ENCODE measurements at places on chromosomes 16 and 17.
A peak's percentile ranks its signal among the peaks of the same experiment; 100 is the strongest.

DNA sequence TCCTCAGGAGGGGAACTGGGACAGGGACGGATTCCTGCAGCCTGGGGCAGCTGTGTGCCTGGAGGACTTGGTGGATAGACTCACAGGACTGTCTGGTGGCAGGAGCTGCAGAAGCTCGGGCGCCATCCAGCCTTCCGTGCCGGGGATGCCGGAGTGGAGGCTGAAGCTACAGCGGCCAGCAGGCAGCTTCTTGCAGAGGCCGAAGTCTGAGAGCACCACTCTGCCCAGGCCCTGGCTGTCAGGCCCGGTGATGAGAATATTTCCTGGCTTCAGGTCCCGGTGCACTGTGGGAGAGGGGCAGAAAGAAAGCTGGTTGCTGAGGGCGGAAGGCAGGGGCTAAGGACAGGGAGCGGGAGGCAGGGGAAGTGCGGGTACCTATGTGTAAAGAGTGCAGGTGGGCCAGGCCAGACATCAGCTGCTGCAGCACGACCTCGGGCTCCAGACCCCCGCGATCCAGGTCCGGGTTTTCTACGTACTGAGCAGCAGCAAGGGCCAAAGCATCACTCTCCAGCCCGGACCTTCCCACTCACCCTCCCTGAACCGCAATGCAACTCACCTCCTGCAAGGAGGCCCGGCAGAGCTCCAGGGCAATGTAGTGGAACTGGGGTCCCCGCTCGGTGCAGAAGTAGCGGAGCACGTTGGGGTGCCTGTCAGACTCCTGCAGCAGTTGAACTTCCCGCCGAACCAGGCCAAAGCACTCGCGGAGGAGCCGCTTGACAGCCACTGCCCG is 16.1 kb downstream of the PLK1 start:
- no peak for DNase-seq

- no peak for DNase-seq
Measured at GRCh38 chr17:59746849-59747445, 39.5 kb downstream of the VMP1 start.

GRCh38 chr16:55756963-55757362 is 75.9 kb downstream of the CES1 start:
- no peak for DNase-seq

- no peak for DNase-seq
Measured at GRCh38 chr17:59424331-59424730, 92.9 kb downstream of the YPEL2 start.

DNA sequence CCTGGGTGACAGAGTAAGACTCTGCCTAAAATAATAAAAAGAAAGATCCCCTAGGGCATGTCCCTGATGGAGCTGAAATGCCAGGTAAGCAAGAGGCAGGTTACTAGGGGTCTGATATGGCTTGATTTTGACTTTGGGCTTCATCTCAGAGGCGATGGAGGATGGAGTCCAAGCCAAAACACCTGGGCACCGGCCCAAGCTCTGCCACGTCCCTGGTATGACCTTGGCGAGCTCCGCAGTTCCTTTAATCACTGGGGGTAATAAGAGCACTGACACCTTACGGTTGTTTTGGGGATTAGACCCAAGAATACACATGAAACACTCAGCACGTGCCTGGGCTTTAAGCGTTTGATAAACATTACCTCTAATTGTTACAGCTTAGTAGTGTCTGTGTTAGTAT is 350.8 kb upstream of the HSBP1 start:
- no peak for DNase-seq

DNA sequence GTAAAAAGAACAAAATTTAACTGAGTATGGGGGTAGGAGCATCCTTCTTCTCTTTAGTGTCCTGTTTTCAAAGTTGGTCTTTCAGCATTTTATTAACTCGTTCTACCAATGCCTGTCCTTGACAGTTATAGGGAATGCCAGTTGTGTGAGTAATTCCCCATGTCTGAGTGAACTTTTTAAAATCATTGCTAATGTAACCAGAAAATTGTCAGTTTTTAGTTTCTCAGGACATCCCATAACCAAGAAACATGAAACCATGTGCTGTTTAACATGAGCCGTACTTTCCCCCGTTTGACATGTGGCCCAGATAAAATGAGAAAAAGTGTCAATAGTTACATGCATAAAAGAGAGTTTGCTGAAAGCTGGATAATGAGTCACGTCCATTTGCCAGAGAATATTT is 71.4 kb upstream of the ARL4D start:
- DNase-seq, result no peak

DNA sequence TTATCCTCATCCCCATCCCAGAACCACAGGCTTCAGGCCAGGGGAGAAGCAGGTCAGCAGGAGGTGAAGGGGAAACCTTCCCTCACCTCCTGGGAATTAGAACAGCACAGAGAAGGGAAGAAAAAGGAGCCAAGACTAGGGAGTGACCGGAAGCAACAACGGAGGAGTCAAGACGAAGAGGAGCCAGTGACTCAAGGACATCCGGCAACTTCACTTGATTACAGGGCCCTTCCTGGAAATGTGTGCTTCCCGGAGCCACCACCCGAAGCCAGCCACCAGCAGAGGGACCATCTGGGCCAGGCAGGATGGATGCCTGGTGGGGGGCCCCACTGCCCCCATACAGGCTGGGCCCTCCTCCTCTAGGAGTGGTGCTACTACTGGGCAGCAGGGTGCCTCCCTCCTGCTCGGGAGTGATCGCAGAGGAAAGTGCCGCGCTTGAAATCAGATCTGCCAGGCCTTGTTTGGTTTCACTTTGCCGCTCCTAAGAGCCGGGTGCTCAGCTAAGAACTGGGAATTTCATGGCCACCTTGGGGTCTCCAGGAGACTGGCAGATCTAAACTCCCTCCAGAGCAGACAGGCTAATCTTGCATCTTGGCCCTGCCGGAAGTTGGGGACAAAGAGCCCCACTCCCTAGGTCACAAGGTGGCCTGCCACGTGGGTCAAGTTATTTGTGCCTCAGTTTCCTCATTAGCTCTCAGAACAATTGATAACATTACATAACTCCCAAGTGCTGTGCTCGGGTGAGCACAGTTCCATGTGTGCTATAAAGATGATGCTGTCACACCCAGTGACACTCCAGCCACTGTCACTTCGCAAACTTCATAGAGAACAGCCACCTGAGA is 6.6 kb downstream of the CDC42EP4 start:
- peak; percentile 80 for DNase-seq

DNA sequence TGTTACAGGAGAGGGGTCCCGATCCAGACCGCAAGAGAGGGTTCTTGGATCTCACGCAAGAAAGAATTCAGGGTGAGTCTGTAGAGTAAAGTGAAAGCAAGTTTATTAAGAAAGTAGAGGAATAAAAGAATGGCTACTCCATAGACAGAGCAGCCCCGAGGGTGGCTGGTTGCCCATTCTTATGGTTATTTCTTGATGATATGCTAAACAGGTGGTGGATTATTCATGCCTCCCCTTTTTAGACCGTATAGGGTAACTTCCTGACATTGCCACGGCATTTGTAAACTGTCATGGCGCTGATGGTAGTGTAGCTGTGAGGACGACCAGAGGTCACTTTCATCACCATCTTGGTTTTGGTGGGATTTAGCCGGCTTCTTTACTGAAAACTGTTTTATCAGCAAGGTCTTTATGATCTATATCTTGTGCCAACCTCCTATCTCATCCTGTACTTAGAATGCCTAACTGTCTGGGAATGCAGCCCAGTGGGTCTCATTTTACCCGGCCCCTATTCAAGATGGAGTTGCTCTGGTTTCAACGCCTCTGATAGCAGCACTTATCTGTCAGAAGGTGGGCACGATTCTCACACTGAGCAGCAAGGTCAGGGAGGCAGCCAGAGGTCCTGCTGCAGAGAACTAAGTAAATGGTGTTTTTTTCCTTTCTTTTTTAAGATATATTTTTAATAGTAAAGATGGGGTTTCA is 26.5 kb upstream of the XYLT2 start:
- DNase-seq, result no peak

DNA sequence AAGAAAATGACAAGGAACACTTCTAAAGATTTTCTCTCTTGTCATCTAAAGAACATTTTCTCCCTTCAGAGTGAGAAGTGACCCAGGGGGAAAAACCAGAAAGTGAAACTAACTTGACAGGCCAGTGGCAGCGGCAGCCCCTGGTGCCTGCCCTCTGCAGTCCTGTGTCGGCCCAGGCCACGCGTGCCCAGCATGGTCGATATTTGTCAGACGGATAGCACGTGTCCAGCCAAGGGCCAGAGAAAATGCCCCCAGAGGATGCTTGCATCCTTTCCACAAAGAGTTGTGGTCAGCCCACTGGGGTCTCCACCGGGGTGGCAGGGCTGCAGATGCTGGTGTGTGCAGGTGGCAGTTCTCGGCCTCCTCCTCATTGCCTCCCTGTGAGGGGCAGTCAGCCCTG is 176.6 kb downstream of the RAB11FIP4 start:
- DNase-seq, result no peak

GRCh38 chr17:20280851-20281250 is 186.5 kb downstream of the LGALS9B start:
- no peak for DNase-seq

DNA sequence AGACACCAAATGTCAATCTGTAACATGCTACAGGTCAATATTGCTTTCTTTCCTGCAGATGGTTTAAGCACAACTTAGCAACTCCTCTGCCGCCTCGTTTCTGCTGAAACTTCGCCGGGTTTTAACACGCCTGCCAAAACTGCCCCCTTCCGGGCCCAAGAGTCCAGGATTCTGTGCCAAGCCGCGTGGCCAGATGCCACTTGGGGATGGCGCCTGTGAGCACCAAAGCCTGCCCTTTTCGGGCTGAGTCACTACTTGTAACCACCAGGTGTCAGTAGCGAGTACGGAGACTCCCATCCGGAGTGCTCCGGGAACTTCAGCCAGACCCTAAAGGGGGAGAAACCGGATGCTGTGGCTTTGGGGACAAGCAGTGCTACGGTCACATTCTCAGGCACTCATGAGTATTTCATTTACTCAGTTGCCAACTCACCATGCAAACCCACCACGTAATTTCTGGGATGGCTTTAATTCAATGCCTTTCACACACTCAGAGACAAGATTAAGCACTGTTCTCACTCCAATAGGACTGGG is 7.8 kb downstream of the PMP22 start:
- DNase-seq, result no peak

- no peak for DNase-seq
Measured at GRCh38 chr16:22782314-22782713, 31.6 kb upstream of the HS3ST2 start.

DNA sequence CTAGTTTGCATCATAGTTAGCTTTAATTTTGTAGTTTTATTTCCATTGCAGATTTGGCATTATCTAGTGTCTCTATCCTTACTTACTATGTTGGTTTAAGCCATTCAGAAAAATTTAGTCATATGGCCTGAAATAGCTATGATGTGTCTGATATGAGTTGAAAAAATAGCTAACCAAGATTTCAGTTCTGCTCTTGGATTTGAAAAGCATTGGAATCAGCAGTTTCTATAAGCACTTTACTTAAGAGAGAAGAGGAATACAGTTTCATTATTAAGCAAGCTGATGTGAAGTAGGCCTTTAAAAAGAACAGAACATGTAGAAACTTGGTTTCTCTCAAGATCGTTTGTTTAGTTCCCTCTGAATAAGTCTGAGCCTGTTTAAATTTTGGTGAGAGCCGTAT is 25.9 kb downstream of the LPCAT2 start:
- DNase-seq, result no peak

DNA sequence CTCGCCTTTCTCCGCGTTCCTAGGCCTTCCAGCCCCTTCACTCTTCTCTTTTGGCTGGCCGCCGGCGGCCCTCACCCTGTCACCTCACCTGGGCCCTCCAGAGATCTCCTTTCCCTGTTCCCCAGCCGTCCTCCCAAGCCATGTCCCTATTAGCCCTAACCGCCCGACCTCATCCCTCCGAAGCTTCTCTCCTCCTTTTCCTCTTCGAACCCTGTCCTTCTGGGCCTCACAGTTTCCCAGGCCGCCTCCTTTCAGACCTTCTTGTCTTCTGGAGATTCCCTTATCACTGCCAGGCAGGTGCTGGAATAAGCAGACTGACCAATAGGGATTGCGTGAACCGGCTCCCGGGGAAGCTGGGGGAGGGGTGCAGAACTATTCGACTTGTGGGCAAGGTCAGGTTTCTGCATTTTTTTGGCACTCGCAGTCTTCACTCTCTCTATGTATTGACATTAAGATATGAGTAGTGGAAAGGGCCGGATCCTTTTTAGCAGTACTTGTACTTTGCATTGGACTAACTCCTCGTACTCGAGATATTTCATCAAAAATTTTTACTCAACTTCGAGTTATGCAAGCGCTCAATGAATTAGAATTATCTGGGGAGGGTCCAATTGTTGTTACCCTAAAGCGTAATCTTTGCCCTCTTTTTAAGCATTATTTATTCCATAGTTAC is 690 bp downstream of the RHOT1 start:
- DNase-seq, result no peak

GRCh38 chr17:52681480-52681879 is 523.0 kb upstream of the CA10 start:
- DNase-seq, result no peak

DNA sequence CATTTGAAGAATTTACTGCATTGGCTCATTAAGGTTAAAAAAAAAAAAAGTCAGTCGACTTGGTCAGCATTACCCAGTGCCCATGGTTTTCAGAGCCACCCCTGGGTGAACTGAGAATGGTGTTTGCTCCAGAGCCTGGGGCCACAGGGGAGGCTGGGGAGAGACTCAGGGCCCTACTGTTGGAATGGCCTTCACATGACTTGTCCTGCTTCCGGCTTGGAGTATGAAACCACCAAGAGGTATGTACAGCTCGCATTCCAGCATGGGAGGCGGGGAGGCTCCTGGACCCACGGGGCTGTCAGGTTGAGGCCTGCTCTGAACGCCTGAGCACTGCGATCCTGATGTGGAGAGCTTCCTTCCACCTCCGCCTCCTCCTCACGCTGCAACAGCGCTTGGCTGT is 36.8 kb downstream of the MSI2 start:
- no peak for DNase-seq

GRCh38 chr16:81832801-81833547 is 53.9 kb downstream of the PLCG2 start:
- DNase-seq, result no peak

DNA sequence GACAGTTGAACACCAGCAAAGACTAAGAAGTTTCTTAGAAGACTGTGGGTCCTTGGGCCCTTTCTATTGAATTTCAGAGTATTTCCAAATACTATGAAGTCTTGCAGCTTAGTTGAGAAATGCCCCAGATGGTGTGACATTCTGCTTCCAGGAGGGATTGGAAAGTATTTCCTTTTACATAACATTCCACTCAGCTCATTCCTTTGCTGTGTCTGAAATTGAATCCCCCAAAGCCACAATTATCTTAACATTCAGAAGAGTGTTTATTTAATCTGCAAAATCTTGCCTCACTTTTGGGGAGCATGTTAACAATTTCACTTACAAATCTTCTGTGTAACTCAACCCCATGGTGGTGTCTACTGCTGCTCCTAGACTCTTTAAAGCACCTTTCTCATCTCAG is 307.7 kb downstream of the WWOX start:
- no peak for DNase-seq

- no peak for DNase-seq
Measured at GRCh38 chr17:5241861-5242671, 7.4 kb upstream of the SCIMP start.
